ENCODE measurements at places on chromosomes 11 and 22. TPM values are rescaled to one million over a fixed set of nuclear protein-coding genes. Genes with fewer than 3 reads are reported as not detected.

DNA sequence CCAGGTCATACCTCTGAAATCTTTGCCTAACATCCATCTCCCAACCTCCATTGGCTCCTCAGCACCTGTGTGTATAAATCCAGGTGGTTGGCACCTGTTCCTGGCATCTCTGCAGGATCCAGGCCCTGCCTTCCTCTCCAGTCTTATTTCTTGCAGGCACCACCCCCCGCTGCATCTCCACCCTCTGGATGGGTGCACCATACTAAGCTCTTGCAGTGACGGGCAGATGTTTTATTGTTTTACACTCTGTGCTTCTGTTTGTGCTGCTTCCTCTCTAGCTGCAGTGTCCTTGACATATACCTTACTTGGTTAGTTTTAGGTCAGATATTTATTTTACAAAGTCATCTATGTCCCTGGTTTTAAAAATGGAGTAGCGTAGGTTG, 102.6 kb downstream of the TBC1D22A start:
- no peak for DNase-seq

- peak; percentile 73 for DNase-seq
Observed at GRCh38 chr22:23110190-23110921, 31.4 kb downstream of the RSPH14 start.

Gene CSNK2A3
- 0.31 TPM for polyA plus RNA-seq

DNA sequence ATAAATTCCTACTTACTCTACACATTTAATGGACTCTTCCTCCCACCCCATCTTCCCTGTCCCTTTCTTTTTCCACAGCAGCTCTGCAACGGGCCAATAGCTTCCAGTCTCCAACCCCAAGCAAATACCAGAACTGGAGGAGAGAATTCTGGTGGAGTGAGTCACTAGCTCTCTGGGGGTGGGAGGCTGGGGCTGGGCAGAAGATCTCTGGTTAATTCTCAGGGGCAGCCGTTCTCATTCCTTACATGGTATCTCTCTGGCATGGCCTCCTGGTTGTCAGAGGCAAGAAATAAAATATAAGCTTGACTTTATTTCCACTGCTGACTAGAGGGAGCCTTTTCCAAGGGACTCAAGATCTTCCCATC, 90.4 kb upstream of the PARVA start:
- peak; percentile 7 for DNase-seq

Gene TRPM5
- polyA plus RNA-seq, result not detected

Gene PLAAT4
- 4.6 TPM for polyA plus RNA-seq

DNA sequence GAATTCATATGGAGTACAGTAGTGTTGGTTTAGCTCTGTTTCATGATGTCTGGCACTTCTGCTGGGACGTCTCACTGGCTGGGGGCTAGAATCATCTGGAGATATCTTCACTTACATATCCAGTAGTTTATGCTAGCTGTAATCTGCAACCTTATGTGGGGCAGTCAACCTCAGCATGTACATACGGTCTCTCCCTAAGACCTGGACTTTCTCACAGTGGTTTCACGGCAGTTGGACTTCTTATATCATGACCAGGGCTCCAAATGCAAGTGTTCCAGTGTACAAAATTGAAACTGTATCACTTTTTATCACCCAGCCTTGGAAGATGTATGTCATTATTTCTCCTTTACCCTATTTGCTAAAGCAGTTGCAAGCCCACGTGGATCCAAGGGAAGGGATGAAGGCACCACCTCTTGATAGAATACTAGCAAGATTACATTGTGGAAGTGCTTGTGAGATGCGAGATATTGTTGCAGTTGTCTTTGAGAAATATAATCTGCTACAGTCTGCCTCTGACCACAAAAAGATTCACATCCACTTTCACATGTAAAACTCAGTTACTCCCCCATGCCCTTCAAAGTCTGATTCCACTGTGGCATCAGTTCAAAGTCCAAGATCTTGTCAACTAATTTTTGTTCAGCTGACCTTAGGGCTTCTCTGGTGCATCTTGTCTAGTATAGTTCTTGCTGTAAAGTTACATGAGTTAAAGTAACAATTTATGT, 316.6 kb upstream of the NCAM1 start:
- no peak for DNase-seq

Gene PRODH
- polyA plus RNA-seq, result 0.03 TPM

- no peak for DNase-seq
Observed at GRCh38 chr11:72009156-72009555, 10.4 kb downstream of the IL18BP start.

GRCh38 chr11:105230586-105230985, 91.0 kb upstream of the CARD18 start:
- DNase-seq, result no peak

DNA sequence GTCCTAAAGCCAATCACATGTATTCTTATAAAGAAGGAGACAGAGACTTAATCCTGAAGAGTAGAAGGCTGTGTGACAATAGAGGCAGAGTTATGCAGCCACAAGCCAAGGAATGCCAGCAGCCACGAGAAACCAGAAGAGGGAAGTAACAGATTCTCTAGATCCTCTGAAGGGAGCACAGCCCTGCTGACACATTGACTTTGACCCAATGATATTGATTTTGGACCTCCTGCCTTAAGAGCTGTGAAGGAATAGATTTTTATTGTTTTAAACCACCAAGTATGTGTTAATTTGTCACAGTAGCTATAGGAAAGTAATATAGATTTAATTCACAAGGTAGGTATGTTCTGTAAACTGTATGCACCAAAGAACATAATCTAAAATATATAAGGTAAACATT, 103.6 kb downstream of the TTC17 start:
- no peak for DNase-seq

- no peak for DNase-seq
Observed at GRCh38 chr11:74676596-74676995, 54.6 kb downstream of the CHRDL2 start.

DNA sequence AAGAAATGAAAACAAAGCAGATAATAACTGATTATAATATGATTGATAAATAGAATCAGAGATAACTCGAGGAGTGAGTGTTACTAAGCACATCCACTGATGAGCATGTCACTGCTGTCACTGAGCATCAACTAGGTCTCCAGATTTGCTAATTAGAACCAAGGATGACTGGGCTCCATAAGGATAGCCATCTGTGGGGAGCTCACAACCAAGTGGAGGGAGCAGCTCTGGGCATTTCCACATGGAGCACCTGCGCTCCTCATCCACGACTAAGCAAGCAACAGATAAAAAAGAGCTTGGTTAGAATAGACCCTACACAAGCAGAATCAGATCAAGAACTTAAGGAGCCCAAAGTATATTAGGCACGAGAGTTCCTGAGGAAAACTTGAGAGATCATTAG, 396.0 kb upstream of the B3GAT1 start:
- no peak for DNase-seq

All from SK-N-SH (cell line).